Kidney (tissue), 22 donors: ENCODE measurements at places on chromosomes 7 and 10. TPM values are rescaled to one million over a fixed set of nuclear protein-coding genes. Genes with fewer than 3 reads are reported as not detected.

DEPP1 gene
- total RNA-seq = 146 TPM

PDE1C gene
- total RNA-seq = 5.5 TPM

KLF14 gene
- not detected for total RNA-seq

CALCR gene
- 5.3 TPM for total RNA-seq

ENO4 gene
- total RNA-seq = 1.2 TPM

HABP2 gene
- 25.6 TPM for total RNA-seq

CLDN3 gene
- total RNA-seq = 180 TPM

SYCE1 gene
- 1.2 TPM for total RNA-seq

HOXA7 gene
- total RNA-seq = 31.3 TPM

ADD3 gene
- 79.2 TPM for total RNA-seq

LOXL4 gene
- 15.1 TPM for total RNA-seq

PRR15 gene
- 21.2 TPM for total RNA-seq

ABCC2 gene
- total RNA-seq = 2.3 TPM

PRPS1L1 gene
- total RNA-seq = not detected
